ENCODE measurements at places on chromosomes 1 and 21.

DNA sequence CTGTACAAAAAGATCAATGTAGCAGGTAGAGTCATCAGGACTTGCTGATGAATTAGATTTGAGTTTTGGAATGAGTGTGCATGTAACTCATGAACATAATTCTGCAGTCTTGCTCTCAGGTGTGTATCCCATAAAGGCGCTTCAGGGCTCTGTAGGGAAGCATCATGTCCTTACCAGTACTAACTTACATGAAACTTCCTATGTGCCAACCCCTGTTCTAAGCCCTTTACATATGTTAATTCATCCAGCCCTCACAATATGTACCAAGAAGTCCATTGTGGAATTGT lies 2.1 kb upstream of the FCRLB start:
- no peak for DNase-seq

DNA sequence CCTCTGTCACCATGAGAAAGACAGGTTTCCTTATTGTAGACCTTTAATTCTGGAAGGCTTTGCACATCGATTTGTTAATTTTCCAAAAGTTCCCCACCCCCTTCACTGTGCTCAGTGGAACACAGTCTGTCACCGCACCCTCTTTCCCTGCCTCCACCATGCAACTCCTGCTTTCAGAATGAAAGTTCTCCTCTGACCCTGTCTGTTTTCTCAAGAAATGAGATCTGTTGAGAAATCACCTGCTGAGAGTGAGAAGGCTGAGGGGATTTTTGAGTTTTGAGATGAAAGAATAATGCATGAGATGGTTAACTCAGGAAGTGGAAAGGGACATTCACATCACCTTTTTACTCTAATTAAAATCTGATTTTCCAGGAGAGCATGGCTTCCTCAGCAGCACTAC lies 99.6 kb downstream of the CYYR1 start:
- no peak for DNase-seq

- DNase-seq = no peak
Observed at GRCh38 chr1:214071469-214071868, 83.7 kb downstream of the PROX1 start.

DNA sequence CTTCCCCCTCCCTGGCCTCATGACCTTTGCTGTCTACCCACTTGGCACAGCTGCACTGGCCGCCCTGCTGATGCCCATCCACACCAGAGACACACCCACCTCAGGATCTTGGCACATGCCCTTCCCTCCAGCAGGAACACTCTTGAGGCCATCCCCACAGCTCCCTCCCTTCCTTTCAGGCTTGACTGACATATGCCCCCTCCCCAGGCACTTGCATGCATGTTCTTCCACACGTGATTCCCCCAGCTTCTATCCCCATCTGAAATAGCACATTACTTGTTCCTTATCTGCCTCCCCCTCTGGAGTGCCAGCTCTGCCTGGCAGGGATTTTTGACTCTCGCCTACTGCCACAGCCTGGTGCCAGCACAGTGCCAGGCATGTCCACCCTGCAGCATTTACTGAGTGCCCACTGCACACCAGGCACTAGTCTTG lies 98.5 kb upstream of the SLC25A33 start:
- DNase-seq = no peak

GRCh38 chr1:226432586-226433340 lies 24.9 kb upstream of the PARP1 start:
- no peak for DNase-seq

GRCh38 chr1:235712812-235713211 lies 63.2 kb upstream of the GNG4 start:
- no peak for DNase-seq

- DNase-seq = no peak
Observed at GRCh38 chr21:32249511-32250280, 29.2 kb downstream of the MIS18A start.

DNA sequence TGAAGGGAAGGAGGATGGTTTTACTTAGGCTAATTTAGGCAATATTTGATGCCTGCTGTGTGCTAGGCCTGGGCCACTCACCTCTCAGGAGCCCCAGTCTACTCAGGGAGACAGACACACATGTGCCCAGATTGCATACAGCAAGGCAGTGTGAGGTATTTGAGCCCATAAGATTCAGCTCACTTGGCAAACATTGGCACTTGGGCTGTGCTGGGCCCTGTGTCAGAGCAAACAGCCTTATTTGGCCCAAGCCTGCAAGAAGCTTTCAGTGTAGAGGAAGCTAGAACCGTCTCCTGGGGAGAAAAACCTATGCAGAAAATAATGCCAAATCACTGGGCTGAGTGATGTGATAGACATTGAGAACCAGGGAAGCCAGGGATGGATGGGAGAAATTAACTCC lies 3.9 kb upstream of the SYNC start:
- DNase-seq = no peak

- no peak for DNase-seq
Observed at GRCh38 chr1:61337981-61338848, 255.9 kb downstream of the NFIA start.

- DNase-seq = no peak
Observed at GRCh38 chr1:184392067-184392466, 5.2 kb downstream of the C1orf21 start.
